ENCODE measurements at places on chromosomes 7 and 10. TPM values are rescaled to one million over a fixed set of nuclear protein-coding genes. Genes with fewer than 3 reads are reported as not detected.

Gene ADRB1
- total RNA-seq = not detected

Gene ACSL5
- 18.3 TPM for total RNA-seq

Gene WAPL
- total RNA-seq = 31.1 TPM

Gene RHOBTB1
- total RNA-seq = 5.6 TPM

Gene ZNF365
- total RNA-seq = 2.4 TPM

- no peak for DNase-seq
These were observed 20.4 kb downstream of the HIBADH start for GRCh38 chr7:27642271-27642670.

- no peak for DNase-seq
These were observed 660.8 kb downstream of the SUGCT start for GRCh38 chr7:40795607-40796006.

DNA sequence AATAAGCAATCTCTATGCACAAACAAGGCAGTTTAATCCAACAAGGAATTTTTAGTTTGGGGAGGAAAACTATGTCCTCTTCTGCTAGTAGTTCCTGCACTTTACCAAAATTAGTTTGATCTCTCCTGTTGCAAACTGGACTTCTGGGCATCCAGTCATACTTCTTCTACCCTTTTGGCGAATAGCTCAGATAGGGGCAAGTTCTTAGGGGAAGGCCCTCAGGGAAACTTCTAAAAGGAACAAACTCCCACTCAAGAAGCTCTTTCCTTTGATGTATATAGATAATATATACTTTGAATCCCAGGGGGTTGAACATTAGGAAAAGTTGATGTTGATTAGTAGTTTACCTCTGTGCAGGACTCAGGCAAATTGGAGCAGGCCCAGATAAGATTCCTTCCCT lies 21.5 kb upstream of the PPP1R17 start:
- DNase-seq = no peak

DNA sequence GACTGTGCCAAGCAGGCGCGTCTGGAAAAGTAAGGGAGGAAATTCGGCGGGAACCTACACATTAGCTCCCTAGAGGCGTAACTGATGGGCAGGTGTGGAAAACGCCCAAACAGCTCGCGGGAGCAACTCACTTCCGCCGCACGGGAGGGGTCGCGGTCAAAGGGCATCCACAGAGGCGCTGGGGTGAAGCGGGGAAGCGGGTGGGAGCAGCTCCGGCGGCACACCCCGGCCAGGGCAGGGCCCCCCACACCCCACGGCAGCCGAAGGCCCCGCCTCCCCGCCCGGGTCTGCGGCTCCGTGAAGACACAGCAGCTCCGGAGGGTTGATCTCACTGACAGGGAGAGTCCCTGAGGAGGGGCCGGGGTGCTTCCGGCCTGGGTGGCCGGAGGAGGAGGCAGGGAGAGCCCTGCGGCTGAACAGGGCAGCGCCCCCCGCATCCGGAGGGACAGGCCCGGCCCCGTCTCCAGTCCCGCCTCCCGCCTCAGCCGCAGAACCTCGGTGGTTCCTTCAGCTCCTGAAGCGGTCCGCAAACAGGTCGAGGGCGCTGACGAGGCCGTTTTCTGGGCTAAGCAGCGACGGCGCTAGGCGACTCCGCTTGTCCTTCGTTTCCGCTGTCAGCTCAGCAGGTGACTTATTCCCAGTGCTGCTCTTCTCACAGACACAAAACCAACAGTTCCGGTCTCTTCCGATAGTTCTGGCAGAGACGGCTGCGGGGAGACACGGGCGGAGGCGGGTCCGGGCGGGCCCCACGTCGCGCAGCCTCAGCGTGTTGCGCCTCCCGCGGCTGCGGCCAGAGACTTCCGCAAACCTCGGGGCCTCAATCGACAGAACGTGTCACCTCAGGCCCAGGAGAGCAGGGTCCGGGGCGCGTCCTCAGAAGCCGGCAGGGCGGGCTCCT lies 276.1 kb downstream of the DNAJB6 start:
- no peak for DNase-seq

GRCh38 chr7:154990964-154991540 lies 11.9 kb downstream of the PAXIP1 start:
- DNase-seq = no peak

DNA sequence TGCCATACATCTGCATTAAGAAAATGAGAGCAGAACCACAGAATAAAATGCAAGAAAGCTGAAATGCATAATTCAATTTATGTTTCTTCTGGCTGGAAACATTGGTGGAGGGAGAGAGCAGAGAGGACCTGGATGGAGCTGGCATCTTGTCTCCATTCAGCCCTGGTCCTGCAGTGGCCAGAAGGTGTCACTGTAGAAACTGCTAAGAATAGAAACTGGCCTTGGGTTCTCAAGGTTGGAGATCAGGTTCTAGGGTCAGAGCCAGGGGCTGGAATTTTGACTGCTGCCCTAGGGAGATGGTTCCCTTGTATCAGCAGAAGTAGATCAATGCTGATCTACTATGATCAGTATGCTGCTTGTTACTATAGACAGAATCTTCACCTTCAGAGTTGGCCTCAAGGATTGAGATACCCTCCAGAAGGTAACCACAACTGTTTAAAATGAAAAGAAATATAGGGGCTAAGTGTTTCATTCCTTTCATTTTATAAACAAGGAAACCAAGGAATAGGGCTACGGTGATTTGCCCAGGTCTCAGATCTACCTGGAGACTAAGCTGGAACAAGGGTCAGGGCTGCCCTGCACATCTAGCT lies 13.1 kb downstream of the TAS2R41 start:
- peak; percentile 45 for DNase-seq

DNA sequence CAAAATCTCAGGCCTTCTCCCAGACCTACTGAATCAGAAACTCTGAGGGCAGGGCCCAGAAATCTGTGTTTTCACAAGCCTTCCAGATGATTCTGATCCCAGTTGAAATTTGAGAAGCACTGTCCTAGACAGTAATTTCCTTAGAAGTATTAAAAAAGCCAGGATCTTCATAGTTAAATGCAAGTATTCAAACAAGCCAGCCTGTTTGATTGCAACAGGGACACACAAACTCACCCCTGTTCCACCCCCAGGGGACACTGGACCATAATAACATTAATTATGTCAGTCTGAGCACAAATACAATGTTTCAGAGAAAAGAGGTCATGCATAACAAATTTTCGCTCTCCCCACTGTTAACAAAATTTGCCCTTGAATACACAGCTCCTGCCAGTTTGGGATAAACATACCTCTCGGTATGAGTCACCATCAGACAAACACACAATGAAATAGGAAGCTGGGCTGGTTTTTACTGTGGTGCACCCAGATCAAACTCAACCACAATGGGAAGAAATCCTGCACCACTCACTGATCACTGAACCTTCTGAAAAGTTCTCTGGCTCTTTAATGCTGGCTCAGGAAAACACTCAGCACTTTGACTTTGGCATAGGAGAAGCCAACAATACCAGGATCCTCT lies 34.3 kb downstream of the ABLIM1 start:
- peak; percentile 80 for DNase-seq

DNA sequence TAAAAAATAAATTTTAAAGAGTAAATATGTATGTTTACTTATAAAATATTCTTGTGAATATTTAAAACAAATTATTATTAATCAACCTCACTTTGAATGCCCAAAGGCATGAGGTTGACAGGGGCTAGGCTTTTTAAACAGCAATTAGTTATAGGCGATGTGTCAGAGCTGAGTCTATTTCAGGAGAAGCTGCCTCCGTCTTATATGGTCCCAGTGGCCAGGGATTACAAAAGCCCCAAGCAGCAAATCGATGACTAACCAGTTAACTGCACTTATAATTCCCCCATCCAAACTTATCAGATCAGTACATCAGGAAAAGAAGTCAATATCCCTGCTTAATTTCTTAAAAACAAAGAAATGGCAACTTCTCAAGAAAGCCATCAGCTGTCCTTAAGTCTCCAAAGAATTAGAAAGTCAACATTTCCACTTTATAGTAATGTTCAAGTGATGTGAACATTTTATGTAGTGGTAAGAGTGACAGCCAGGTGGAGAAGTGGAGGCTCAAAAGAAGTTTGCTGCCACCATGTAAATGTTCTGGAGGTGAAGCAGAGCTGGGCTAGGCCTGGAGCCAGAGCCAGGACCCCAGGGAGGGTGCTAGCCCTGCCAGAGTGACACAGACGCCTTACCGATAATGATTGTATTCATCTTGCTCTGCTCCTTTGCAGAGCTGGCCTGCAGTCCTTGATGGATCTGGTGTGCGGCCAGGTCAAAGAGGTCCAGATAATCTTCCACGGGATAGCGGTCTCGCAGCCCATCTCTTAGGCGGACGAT lies 51.5 kb downstream of the CHST15 start:
- DNase-seq = no peak

GRCh38 chr7:70040970-70041766 lies 442.9 kb downstream of the AUTS2 start:
- no peak for DNase-seq

GRCh38 chr7:151373599-151373998 lies 32.0 kb downstream of the NUB1 start:
- no peak for DNase-seq

- peak; percentile 61 for DNase-seq
These were observed 196.9 kb downstream of the ZNF716 start for GRCh38 chr7:57646901-57647246.

GRCh38 chr7:6436385-6436685 lies 11.4 kb downstream of the DAGLB start:
- no peak for DNase-seq

DNA sequence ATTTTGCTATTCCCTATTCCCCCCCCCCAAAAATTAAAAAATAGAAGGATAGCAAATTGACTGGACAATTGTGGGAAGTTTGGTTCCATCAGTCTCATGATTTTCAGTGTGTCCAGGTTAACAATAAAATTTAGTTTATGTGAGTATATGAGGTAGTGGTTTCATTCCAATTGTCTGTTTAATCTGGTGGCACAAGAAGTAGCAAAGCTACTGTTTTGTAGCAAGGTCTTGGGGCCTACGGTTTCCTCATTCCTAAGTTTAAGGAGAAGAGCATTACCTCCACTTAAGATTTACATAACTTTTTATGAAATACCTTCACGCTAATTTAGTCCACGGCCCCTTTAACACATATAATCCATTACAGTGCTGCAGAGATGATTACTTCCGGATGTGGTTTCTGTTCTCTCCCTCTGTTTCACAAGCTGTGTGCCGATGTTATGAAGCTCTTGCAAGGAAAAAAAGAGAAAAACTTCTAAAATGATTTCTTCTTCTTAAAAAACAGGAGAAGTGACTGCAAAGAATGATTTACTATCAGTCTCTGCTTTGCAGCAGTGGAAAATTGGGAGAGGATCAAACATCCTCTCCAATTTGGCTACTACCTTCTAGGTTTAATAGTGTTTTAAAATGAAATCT lies 32.7 kb upstream of the NPVF start:
- DNase-seq = peak; percentile 70

GRCh38 chr7:128115336-128115820 lies 84.1 kb upstream of the LRRC4 start:
- peak; percentile 62 for DNase-seq

- peak; percentile 32 for DNase-seq
These were observed 233.1 kb downstream of the CCDC3 start for GRCh38 chr10:12768156-12769100.

GRCh38 chr10:83917537-83918506 lies 221.5 kb upstream of the GHITM start:
- no peak for DNase-seq
